Activated CD4-positive, alpha-beta T cell treated with anti-CD3 and anti-CD28 coated beads, Interleukin-2, amount 10 ng/mL, durations not matched to agents 24 days and 14 days (primary cell): ENCODE measurements at places on chromosomes 7 and 10. TPM values are rescaled to one million over a fixed set of nuclear protein-coding genes. Genes with fewer than 3 reads are reported as not detected.

GRCh38 chr10:106557951-106558733, 606.4 kb downstream of the SORCS1 start:
- no peak for DNase-seq

GRCh38 chr7:1666823-1667565, 3.1 kb upstream of the ELFN1 start:
- no peak for DNase-seq

GBX1 gene
- total RNA-seq = not detected in 2 replicates

DNA sequence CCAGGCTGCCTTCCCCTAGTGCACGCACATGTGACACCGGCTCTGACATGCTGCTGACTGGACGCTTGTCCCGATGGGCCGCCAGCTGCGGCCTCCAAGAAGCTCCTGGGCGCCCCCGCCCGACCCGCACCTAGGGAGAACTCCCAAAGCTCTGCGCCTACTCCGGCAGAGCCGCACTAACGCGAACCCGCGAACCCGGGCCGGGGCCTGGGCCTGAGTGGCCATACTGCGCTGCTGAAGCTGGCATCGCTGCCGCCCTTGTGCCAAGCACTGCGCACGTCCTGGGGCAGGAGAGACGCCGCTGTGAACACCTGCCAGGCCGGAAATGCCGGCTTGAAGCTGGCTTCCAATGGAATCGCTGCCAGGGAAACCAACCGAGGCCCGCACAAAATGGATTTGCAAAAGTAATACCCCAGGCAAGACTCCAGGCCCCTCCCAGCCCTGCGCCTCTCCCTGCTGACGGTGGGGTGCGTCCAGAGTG, 85.1 kb downstream of the WASHC2A start:
- no peak for DNase-seq

- no peak for DNase-seq
These were observed 38.4 kb upstream of the ANAPC16 start for GRCh38 chr10:72177454-72177853.

DNA sequence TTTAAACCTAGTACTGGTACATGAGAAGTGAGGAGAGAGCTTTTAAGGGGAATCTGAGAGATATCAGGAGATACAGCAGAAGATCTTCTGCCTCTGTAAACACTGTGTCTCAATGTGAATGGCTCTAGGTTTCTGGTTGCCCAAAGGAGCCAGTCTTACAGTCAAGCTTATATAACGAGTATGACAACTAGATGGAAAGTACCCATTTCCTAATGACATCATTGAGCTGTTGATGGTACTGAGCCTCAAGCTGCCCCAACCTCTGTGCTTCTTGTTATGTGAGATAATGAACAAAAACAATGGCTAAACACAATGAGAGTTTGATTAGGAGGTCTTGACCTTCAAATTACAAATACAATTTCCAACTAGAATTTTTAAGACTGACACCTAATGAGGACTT, 451.5 kb downstream of the SORCS1 start:
- no peak for DNase-seq

GRCh38 chr7:106050002-106050745, 61.9 kb downstream of the SYPL1 start:
- no peak for DNase-seq

TFR2 gene
- total RNA-seq = 20.7 and 21.2 TPM in 2 replicates

GRCh38 chr10:68253346-68253745, 21.4 kb upstream of the ATOH7 start:
- no peak for DNase-seq

DNA sequence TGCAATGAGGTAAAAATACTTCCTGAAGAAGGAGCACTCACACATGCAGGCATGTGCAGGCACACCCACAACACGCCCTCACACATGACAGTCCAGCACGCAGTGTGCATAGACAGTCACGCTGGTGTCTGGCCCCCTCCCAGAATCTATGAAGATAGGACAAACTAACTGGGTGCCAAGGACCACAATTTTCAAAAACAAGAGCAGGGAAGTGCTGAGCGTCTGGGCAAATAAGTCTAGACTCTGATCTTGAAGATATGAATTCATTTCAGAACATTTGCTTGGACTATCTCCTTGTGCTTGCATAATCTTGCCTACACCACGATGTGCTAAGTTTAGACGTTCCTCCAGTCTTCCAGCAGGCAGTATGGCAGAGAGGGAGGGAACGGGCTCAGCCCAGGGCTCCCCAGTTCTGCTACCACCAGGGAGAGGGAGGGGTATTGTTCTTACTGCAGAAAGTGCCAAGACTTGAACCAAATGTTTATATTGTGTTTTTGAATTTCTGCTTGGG, 276.5 kb upstream of the KLF6 start:
- peak; percentile 61 for DNase-seq

GDF10 gene
- 0.49 and 0.59 TPM in 2 replicates for total RNA-seq

- DNase-seq = peak; percentile 89
These were observed 1.3 kb downstream of the GUSB start for GRCh38 chr7:65980478-65981250.

GRCh38 chr7:106609416-106609815, 51.5 kb downstream of the CCDC71L start:
- DNase-seq = no peak

TEX36 gene
- not detected in 2 replicates for total RNA-seq

CPXM2 gene
- not detected in 2 replicates for total RNA-seq
